ENCODE measurements at places on chromosomes 13 and 19.

- DNase-seq: no peak
Observed at GRCh38 chr19:32168111-32168510, 177.3 kb upstream of the ZNF507 start.

DNA sequence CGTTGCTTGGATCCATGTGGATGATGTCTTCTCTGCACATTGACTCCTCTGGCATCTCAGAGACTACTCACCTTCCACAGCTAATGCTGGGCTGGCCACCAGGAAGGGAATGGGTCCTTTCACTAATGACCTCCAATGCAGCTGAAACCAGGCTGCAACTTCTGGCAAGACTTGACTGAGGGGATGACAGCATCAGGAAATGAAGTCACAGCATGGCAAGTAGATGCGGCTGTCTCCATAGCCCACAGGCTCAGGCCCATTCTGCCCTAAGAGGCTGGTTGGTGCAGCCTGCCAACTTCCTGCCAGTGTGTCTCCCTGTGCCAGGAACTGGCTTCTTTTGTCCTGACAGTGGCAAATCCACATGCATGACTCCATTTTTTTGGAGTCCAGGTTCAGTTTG lies 467.3 kb downstream of the TSHZ3 start:
- DNase-seq: no peak

- DNase-seq: no peak
Observed at GRCh38 chr19:50025794-50026549, at the start of gene ZNF473. TSS of gene ZNF473 (plus strand) at chr19:50026005. CDS start at chr19:50031083, 5,078 bp downstream.

DNA sequence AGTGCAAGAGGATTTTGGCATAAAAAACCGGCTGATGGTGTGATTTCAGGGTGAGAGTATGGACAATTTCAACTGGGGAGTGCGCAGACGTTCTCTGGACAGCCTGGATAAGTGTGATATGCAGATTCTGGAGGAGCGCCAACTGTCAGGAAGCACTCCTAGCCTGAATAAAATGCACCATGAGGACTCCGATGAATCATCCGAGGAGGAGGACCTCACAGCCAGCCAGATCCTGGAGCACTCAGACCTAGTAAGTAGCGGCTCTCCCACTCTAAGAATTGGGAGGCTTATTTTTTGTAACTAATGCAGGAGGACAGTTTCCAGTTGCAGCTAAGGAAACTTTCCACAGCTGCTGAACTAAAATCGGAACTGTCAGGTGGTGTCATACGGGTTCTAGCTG lies 53.6 kb downstream of the ZAR1L start:
- DNase-seq: peak; percentile 23

DNA sequence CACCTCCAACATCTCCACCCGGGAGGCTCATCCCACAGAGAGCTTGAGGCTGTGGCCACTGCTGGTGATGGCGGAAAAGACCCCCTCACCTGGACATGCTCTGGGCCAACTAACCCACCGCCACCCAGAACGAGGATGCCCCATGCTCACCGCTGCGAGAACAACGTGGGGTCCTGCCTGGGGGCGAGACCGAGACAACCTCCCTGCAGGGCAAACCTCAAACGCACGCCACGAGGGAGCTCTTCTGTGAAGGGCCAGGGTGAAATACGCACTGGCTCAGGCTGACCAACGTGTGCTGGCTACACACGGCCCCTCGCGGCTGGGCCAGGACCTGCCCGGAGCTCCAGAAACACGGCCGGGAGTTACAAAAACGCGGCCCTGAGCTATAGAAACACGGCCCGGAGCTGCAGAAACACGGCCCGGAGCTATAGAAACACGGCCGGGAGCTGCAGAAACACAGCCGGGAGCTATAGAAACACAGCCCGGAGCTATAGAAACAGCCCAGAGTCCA lies 19.0 kb upstream of the PLPP2 start:
- no peak for DNase-seq

DNA sequence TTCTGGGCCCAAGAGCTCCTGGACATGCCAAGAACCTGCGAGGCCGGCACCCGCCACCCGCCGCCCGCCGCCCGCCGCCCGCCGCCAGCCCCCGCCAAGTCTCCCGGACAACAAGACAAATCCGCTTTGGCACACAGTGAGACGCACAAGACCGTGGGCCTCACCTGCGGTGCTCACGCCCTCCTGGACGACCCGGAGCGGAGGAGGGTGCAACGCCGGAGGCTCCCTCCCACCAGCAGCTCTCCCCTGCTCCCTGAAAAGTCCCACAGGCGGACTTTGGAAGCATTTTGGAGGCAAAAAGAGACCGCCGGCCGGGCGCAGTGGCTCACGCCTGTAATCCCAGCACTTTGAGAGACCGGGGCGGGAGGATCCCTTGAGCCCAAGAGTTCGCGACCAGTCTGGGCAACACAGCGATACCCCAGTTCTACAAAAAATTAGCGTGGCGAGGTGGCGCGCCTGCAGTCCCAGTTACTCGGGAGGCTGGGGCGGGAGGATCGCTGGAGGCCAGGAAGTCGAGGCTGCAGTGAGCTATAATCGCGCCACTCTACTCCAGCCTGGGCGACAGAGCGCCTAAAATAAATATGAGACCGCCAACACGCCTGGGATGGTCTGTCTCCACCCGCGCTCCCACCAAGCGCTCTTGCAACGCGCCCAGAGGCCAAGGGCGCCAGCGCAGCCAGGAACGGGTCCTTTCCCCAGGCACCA lies 783 bp downstream of the RHPN2 start:
- DNase-seq: no peak

DNA sequence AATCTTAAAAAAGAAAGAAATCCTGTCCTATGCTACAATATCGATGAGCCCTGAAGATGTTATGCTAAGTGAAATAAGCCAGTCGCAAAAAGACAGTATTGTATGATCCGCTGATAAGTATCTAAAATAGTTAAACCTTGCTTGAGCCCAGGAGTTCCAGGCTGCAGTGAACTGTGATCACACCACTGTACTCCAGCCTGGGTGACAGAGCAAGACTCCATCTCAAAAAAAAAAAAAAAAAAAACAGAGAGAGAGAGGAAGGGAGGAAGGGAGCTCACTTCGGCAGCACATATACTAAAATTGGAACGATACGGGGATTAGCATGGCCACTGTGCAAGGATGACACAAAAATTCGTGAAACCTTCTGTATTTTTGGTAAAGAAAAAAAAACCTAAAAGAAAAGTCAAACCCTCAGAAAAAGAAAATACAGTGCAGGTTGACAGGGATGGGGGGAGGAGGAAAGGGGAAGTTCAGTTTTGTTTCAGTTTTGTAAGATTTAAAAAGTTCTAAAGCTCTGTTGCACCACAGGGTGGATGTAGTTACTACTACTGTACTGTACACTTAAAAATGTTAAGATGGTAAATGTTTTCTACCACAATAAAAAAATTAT lies 8.4 kb downstream of the CLASRP start:
- DNase-seq: no peak

GRCh38 chr13:85379433-85379832 lies 419.8 kb downstream of the SLITRK6 start:
- DNase-seq: no peak

- DNase-seq: peak; percentile 43
Observed at GRCh38 chr19:15265850-15266248, 33.6 kb upstream of the EPHX3 start.

- no peak for DNase-seq
Observed at GRCh38 chr13:39835253-39835652, 179.8 kb downstream of the COG6 start.

GRCh38 chr13:26929971-26930730 lies 169.6 kb upstream of the GPR12 start:
- DNase-seq: peak; percentile 71

DNA sequence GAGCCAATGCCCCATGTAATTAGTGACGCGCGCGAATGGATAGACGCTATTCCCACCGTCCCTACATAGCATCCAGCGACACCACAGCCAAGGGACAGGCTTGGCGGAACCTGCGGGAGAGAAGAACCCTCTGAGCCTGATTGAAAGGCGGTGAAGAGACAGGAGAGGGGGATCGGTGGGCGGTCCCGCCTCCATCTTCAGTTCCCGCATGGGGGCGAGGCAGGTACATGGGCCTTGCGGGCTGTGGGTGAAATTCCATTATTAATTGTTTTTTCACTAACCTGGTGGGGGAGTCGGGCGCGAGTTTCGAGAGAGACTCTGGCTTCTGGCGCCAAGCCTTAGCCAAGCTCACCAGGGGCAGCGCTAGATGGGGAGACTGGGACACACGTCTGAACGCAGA lies 8.4 kb upstream of the TEX101 start:
- DNase-seq: no peak

DNA sequence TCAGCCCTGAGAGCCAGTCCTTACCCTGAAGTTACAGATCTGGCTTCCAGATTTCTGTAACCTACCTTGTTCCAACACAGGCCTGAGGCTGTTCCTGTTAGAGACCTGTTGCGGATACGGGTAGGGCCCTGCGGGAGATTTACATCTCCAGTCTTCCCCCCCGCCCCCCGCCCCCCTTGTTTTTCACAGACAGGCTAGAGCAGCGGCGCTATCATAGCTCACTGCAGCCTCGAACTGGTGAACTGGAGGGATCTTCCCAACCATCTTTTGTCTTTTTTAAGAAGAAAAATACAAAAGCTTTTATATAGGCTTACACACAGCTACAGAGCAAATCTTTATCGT lies 10.6 kb upstream of the CEACAM21 start:
- DNase-seq: no peak

GRCh38 chr19:30968210-30968609 lies 381.0 kb downstream of the TSHZ3 start:
- no peak for DNase-seq

- DNase-seq: no peak
Observed at GRCh38 chr13:25930653-25931052, 121.2 kb downstream of the SHISA2 start.

- no peak for DNase-seq
Observed at GRCh38 chr19:43560687-43561086, 14.6 kb downstream of the XRCC1 start.

DNA sequence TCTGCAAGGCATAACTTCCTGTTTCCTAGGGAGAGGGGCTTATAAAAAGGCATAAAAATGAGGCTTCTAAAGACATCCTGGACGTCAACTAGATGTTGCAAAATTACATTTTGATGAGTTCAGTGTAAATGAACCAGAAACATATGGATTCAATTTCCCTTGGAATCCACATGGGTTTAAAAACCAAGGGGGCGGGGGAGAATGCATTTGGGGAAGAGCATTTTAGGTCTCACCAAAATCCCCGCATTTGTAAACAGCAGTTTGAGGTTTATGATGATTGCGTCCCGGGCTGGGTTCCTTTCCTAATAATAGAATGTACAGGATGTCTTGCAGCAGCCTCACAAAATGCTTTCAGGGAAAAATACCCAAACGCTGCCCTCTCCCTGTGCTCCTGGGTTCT lies 407.8 kb downstream of the ZNF536 start:
- no peak for DNase-seq

GRCh38 chr19:30733826-30734550 lies 361.8 kb downstream of the ZNF536 start:
- DNase-seq: no peak

DNA sequence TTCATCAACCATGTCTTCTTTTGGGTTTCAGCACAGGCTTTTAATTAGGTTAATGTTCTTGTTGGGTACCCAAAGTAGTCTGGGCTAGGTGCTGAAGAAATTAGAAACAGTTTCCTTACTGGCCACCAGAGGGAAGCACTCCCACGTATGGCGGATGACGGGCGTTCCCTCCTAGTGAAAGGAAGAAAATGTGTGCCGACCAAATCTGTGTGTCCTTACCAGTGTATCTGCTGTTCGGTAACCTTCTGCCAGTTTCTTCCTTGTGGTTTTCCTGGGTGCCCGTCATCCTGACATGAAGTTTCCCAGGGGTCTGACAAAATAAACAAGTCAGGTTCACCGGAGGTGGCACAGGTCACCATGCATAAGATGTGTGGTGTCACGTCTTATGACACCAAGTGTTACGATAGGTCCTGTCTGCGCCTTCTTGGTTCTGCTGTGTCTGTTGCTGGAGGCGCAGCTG lies 6.0 kb upstream of the WDR88 start:
- peak; percentile 73 for DNase-seq

- no peak for DNase-seq
Observed at GRCh38 chr13:98493042-98493712, 83.7 kb downstream of the STK24 start.

GRCh38 chr13:31540281-31540680 lies 199.0 kb upstream of the RXFP2 start:
- no peak for DNase-seq

GRCh38 chr19:51468545-51468920 lies 9.8 kb upstream of the CEACAM18 start:
- DNase-seq: no peak

- no peak for DNase-seq
Observed at GRCh38 chr19:12984683-12985048, 10.6 kb upstream of the NFIX start.

- DNase-seq: no peak
Observed at GRCh38 chr13:113742000-113742441, 17.0 kb upstream of the TMEM255B start.

DNA sequence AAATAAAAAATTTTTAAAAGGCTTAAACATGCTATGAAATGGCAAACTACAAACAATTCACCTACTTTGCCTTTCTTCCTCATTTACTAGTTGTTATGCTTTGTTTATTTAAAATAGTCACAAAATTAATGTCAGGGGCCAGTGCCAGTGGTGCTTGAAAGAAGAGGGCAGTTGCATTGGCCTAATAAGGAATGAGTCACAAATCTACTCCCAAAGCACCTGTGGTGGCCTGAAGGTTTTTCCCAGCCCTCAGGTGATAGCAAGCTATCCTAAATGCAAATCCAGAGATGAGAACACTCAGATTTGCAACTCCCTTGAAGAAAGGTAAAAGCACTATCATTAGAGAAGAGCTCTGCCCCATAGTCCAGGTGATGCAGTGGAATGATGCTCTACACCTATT lies 103.6 kb downstream of the MBNL2 start:
- DNase-seq: no peak

DNA sequence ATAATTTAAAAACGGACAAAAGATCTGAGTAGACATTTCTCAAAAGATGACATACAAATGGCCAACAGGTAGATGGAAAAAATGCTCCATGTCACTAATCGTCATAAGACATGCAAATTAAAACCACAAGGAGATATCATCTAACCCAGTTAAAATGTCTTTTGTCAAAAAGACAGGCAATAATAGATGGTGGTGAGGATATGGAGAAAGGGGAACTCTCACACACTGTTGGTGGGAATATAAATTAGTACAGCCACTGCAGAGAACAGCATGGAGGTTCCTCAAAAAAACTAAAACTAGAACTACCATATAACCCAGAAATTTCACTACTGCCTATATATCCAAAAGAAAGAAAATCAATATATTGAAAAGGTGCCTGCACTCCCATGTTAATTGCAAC lies 37.9 kb downstream of the OR10H4 start:
- DNase-seq: no peak

GRCh38 chr13:48686636-48687210 lies 33.0 kb downstream of the CYSLTR2 start:
- no peak for DNase-seq

DNA sequence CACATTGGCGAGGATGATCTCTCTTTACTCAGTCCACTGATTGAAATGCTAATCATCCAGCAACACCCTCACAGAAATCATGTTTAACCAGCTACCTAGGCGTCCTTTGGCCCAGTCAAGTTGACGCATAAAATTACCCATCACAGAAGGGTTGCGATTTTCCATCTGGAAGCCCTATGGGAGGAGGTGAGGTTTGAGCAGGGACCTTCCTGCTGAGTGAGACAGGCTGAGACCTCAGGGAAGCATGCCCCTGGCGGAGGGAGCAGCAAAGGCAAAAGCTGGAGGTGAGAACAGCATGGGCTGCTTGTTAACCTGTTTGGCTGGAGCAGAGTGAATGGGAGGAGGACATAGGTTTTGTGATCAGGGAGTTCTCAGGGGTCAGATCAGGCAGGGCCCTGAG lies 7.3 kb downstream of the TTC9B start:
- DNase-seq: no peak

- DNase-seq: peak; percentile 60
Observed at GRCh38 chr19:48867123-48867745, 1.2 kb downstream of the PLEKHA4 start.
